Left colon (tissue), 2 donors: ENCODE measurements at places on chromosomes 11 and 22. TPM values are rescaled to one million over a fixed set of nuclear protein-coding genes. Genes with fewer than 3 reads are reported as not detected.

Gene C11orf91
- total RNA-seq, result not detected

Gene EXPH5
- 42.2 TPM for total RNA-seq

DNA sequence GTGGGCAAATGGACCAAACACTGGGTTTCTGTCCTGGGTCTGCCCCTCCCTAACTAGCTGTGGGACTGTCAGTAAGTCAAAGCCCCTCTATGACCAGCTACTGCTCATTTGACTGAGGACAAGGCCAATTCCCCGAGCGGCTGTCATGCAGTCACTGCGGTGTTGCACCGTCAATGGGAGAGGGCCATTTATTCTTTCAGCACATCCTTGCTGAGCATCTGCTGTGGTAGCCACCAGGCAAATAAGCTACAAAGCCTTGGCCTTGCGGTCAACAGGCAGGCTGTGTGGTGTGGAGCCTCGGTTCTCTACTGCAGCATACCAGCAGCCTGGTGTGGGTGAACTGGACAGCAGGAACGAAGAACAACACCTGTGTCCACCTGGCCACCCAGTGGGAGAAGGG lies 25.8 kb upstream of the SERPIND1 start:
- no peak for DNase-seq

- no peak for DNase-seq
Measured at GRCh38 chr11:44564670-44565210, 723 bp upstream of the CD82 start.

DNA sequence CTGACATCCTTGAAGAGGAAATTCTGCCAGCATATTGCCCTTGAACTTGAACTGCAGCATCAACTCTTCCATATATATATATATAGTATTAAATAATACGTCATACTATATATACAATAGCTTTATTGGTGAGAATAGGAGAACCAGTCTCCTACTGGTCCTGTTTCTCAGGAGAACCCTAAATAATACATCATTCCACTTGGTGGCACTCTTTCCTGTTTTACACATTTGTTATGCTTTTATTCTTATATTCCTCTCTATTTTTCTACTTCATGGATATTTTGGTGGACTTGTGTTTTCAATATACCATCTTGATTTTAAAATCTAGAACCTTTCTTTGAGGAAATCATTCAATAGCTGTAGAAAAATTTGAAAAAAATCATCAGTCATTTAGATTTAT lies 193.3 kb downstream of the TRPC6 start:
- DNase-seq, result no peak
